SW480 (cell line): ENCODE measurements at places on chromosomes 5 and 9.
A peak's percentile ranks its signal among the peaks of the same experiment; 100 is the strongest.

GRCh38 chr9:98099898-98100297 is 19.1 kb downstream of the TRIM14 start:
- no peak for DNase-seq

- DNase-seq: peak; percentile 4
These were observed 136.7 kb downstream of the GCNT1 start for GRCh38 chr9:76595645-76596044.

DNA sequence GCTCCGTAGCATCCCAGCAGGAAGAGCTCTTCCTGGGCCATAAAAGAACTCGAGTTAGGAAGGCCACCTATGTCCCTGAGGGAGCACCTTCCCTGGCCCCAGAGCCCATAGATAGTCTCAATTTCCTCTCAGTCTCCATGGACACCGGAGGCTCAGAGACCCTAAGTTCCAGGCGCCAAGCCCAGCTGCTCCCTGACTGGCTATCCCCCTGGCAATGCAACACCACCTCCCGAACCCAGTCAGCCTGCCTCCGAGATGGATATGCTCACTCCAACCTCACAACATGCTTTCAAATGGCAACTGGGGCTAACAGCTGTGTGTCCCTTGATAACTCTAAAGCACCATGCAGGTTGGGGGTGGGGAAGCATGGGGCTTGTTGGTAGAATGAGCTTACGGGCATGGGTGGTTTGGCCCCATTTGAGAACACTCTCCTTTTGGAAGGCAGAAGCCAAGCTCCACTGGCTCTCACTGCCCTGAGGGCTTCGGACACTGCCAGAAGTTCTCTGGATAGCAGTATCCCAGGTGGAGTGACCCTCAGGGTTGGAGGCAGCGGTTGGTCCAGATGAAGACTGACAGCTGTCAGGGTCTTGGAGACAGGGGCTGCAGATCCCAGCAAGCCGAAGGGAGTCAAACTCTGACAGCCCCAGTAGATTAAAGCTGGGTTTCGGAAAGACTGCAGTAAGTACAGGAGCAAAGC is 165.3 kb downstream of the PAX5 start:
- DNase-seq: no peak

DNA sequence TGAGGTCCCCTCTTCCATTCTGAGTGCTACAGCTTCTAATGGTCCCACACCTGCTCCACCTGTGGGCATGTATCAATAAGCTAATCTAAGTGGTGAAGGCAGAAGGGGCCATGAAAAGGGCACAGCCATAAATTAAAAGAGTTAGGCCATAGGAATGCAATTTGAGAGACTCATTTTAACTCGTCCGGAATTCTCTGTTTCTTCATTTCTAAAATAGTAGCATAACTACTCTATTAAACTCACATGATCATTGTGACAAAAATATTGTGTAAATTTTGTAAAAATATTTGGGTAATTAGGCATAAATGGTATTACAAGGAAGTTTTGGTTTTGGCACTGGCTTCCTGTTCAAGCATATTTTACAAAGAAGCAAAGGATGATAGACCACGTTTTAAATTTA is 103.1 kb upstream of the TXNDC8 start:
- no peak for DNase-seq

- peak; percentile 13 for DNase-seq
These were observed 144.4 kb downstream of the GLIS3 start for GRCh38 chr9:4155221-4156026.

GRCh38 chr9:137514691-137515337 is 35.4 kb downstream of the PNPLA7 start:
- peak; percentile 67 for DNase-seq

GRCh38 chr9:38359689-38360385 is 32.7 kb upstream of the ALDH1B1 start:
- no peak for DNase-seq

DNA sequence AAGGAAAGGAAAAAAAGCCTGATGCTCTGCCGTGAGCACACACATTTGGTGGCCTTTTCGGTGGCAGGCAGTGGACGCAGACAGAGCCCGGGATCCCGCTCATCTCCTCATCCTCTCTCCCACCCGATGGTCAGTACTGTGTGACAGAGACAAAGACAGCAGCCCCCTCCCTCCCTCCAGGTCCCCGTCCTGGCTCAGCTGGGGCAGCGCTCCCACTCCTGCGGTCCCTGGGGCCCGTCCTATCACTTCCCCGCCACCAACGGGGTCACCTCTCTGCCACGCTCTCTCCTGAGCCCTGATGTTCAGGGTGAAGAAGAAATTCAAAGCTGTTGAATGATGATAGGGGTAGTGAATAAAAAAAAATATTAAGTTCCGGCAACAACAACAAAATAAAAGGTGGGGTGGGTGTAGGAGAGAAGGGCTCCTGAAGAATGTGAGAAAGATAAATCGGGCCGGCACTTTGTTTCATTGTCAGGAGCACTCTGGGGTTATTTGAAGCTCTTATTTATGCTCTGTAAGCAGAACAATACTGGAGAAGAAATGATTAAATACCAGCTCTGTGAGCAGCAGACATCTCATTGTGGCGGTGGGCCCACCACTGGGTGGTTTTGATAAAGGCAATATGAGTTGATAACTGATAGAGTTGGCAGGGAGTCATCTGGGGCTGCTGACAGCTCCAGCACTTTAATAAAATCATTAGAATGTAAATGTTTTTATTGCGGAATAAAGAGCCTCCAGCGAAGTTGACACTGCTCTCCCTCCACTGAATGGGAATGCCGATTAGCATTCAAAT is 417.7 kb downstream of the IRX1 start:
- no peak for DNase-seq

GRCh38 chr9:117561761-117562160 is 142.4 kb upstream of the TLR4 start:
- DNase-seq: no peak

DNA sequence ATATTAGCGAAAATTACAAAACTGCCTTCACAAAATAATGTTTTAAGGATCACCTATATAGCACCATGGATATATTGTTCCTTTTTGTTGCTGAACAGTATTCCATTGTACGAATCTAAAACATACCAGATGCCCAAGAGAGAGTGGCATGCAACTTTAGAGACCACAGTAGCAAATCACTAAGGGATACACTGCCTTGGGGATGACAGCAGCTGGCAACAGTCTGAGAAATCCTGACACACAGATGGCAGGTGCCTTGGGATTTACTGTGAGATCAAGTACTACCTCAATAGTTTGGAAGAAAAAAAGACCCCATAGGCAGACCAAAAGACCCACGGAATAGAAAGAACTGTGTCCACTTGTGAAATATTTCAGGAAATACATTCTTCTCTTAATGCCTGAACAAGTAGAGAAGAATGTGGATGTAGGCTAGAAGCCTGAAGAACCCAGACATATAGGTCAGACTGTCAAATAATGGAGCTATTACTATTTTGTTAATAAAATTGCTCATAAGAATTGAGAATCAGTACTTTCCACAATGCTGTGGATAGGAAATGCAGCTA is 53.4 kb downstream of the PLPP1 start:
- DNase-seq: no peak

DNA sequence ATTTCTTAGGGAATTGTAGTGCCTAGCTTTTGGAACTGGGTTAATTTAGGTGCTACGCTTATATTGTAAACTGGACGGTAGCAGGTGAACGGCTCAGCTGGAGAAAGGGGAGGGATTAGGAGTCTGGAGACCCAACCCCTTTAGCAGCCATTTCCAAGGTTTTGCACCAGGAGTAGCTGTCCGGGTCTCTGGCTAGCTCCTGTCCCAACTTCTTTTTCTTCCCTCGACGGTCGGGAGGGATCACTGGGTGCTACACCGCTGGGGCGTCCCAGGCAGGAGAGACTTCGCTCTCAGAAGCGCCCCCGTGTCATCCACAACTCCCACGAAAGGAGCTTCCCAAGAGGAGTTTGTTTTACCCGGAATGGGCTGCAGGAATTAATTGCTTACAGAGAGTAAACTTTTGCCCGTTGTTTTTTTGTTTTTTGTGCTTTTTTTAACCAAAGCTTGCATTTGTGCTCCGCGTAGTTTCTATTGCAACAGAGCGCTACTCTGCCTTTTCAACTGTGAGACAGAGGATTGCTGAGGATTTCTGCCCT is 1640.9 kb upstream of the C9orf72 start:
- no peak for DNase-seq

DNA sequence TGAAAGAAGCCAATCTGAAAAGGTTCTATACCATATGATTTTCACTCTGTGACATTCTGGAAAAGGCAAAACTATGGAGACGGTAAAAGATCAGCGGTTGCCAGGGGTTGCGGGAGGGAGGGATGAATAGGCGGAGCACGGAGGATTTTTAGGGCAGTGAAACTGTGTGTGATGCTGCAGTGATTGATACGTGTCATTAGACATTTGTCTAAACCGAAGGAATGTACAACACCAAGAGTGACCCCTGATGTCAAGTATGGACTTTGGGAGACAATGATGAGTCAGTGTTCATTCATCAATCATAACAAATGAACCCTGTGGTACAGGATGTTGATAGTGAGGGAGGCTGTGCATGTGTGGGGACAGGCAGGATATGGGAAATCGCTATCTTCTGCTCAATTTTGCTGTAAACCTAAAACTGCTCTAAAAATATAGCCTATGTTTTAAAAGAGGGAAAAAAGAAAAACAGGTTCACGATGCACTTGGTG is 34.4 kb downstream of the ERGIC1 start:
- peak; percentile 56 for DNase-seq

GRCh38 chr5:13403351-13403750 is 541.1 kb downstream of the DNAH5 start:
- DNase-seq: no peak

GRCh38 chr5:1380910-1381309 is 36.0 kb upstream of the CLPTM1L start:
- DNase-seq: no peak

DNA sequence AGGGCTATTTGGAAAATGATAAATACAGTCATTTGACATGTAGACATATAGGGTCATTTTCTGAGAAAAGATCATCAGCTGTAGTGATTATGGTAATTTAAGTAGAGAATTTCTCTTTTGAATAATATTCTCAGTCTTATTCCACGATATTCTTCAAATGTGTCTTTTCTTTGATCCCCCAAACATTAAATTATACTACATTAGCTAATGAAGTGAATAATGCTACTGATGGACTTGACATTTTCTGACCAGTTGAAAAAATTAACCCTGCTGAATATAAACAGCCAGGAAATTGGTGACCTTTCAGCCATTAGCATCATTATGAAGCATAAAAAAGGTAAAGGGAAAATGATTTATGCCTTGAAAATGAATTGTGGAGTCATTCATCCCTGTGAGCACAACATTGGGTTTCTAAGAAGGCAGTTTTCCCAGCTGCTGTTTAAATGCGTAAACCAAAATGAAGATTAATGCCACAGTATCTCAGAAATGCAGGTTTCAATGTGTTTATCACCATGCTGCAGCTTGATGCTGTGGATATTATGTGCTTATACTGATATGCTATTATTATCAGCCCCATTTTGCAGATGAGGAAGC is 489.1 kb downstream of the KCTD16 start:
- no peak for DNase-seq

- DNase-seq: no peak
These were observed 219.9 kb downstream of the PRDM9 start for GRCh38 chr5:23727271-23727670.

- DNase-seq: no peak
These were observed 337.0 kb downstream of the PLK2 start for GRCh38 chr5:58122848-58123392.

GRCh38 chr5:44875661-44876605 is 67.2 kb downstream of the MRPS30 start:
- DNase-seq: peak; percentile 92

GRCh38 chr5:88503406-88503805 is 234.8 kb upstream of the TMEM161B start:
- no peak for DNase-seq
